ENCODE measurements at places on chromosomes 5 and 9.

- no peak for DNase-seq
Observed at GRCh38 chr5:162956570-162956969, 480.8 kb upstream of the CCNG1 start.

GRCh38 chr9:98572054-98572627 lies 136.6 kb downstream of the GABBR2 start:
- DNase-seq = no peak

- no peak for DNase-seq
Observed at GRCh38 chr5:167708449-167708848, 583.0 kb upstream of the WWC1 start.

GRCh38 chr9:130608554-130609134 lies 29.3 kb downstream of the FUBP3 start:
- DNase-seq = no peak

- DNase-seq = no peak
Observed at GRCh38 chr5:15731699-15732098, 231.7 kb downstream of the FBXL7 start.

GRCh38 chr9:127395497-127396252 lies 1.3 kb upstream of the SLC2A8 start:
- DNase-seq = no peak
